ENCODE measurements at places on chromosomes 5 and 9.

DNA sequence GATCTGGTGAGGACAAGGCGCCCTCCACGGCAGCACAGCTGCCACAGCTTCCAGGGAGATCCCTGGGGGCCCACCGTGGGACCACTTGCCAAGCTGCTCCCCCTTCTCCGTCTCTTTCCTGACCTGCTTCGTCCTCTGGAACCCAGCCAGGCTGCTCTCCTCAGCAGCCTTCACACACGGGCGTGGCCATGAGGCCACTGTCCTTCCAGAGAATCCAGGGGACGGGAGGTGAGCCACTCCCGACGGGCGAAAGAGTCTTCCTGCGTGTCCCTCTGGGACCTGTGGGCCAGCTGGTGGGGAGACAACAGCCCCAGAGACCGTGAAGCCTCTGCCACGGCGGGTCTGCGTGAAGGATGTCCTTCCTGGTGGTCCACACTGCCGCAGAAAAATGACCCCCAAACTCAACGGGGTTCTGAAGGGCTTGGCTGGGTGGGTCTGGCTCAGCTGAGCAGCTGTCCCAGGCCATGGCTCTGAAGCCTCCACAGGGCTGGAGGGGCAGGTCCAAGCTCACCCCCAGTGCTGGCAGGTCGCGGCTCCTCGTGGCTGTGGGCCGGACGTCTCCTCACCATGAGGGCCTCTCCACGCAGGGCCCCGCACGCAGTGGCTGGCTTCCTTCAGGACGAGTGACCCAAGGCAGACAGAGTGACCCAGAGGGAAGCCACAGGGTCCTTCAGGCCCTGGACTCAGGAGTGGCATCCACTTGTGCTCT lies 47.4 kb upstream of the NKD2 start:
- no peak for DNase-seq

DNA sequence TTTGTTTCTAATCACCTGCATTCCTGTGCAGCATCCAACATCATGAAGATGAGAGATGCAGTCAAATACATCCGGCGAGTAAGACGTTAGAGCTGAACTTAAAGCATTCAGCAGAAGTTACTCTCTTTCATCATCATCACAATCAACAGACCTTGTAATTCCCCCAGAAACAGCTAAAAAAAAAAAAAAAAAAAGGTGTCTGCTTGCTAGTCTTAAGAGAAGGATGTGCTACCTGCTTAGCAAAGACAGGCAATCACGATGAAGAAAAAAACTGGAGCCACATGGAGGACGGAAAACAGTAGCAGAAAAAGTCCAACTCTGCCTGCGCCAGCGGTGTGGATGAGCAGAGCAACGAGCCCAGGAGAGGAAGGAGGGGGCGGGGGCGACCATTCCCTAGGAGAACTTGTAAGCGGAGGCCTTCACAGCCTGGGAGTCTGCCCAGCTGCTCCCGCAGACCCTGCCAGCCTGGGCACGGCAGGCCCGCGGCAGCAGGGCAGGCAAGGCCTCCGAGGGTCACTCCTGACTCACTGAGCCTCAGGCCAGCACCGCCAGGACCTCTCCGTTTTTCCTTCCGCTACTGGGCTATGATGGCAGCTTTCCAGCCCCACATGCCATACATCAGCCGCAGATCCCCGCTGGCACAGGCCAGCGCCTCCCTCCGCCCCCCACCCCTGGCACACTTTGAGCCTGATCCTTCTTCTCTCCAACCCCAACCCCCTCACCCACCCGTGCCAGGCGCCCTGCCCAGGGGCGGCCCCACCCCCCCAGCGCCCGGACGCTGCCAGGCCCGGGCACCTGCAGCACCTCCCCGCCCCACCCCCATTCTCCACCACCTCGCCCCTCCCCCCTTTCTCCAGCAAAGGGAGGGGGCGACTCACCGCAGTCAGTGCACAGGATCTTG lies 1.4 kb downstream of the NRG2 start:
- DNase-seq = peak; percentile 44

DNA sequence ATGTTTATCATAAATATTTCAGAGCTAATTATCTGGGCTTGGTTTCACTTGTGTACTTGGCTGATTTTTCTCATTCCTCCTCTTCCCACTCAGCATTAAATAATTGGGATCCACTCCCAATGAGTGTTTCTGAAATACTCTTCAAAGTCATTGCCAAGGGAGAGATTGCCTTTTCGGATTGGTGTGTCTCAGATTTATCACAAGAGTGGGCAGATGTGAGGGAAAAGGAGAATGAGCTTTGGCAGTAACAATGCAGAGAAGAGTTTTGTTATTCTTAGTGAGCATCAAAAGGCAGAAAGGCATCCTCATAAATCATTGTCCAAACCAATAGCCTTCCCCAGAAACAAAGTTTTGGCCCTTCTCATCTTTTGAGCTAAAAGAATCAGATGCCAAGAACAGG lies 79.2 kb downstream of the SEMA5A start:
- no peak for DNase-seq

- DNase-seq = peak; percentile 71
Measured at GRCh38 chr5:88675708-88676636, 207.0 kb downstream of the MEF2C start.

DNA sequence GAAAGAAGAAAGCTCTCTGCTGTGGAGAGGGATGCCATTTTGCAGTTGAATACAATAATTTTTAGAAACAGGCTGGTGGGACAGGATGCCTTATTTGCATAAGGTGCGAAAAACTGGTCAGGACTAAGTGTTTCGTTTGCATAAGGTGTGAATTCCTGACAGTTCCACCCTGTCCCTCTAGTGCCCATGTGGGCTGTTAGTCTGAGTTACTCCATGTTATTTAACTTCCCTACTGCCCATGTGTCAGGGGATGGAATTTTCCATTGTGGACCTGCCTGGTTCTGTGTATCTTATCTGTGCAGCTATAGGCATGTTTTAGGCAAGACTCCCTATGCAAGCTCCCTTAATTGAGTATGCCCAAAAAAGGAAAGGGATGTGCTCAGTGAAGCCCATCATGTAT lies 35.3 kb upstream of the NFIL3 start:
- no peak for DNase-seq

GRCh38 chr9:77898864-77899263 lies 132.7 kb downstream of the GNAQ start:
- DNase-seq = peak; percentile 6

- no peak for DNase-seq
Measured at GRCh38 chr5:61306531-61307131, 25.4 kb upstream of the ZSWIM6 start.

DNA sequence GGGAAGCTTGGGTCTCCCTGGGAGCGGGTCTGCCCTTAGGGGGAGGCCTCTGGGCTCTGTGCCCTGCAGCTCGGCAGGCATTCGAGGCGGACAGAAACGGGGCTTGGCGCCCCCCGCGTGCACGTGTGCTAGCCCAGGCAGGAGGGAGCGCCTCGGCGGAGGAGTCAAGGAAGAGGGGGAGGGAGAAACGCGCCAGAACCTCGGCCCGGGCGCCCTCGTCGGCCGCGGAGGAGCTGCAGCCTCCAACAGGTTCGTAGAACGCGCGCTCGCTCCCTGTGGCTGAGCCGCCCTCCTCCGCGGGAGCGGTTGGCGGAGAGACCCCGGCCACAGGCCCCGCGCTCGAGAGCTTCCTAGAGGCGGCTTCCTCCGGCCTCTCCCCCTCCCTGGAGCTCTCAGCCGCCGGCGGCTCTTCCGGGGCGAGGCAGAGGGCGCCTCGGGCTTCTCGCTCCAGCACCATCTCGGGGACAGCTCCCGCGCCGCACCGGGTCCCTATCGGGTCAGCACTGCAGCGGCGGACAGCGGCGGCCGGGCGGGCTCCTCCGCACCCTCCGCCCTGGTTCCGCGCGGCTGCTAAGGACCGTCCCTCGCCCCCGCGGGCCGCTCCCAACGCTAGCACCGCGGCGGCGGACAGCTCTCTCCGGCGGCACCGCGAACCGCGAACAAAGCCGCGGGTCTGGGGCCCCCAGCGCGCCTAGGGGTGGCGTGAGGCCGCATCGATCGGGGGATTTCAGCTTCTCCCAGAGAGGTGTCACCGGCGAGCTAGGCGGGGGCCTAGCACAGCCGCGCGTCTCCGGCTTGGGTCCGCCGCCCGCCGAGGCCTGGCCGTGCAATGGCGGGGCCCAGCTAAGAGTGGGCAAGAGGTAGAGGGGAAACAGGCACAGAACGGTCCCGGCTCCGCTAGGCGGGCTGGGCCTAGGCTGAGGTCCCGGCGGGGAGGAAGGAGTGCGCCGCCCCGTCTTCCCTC lies 74.6 kb upstream of the CPLX2 start:
- peak; percentile 67 for DNase-seq

GRCh38 chr5:68418201-68418600 lies 202.6 kb downstream of the PIK3R1 start:
- DNase-seq = no peak

GRCh38 chr9:96006961-96007360 lies 131.5 kb downstream of the ERCC6L2 start:
- DNase-seq = no peak

DNA sequence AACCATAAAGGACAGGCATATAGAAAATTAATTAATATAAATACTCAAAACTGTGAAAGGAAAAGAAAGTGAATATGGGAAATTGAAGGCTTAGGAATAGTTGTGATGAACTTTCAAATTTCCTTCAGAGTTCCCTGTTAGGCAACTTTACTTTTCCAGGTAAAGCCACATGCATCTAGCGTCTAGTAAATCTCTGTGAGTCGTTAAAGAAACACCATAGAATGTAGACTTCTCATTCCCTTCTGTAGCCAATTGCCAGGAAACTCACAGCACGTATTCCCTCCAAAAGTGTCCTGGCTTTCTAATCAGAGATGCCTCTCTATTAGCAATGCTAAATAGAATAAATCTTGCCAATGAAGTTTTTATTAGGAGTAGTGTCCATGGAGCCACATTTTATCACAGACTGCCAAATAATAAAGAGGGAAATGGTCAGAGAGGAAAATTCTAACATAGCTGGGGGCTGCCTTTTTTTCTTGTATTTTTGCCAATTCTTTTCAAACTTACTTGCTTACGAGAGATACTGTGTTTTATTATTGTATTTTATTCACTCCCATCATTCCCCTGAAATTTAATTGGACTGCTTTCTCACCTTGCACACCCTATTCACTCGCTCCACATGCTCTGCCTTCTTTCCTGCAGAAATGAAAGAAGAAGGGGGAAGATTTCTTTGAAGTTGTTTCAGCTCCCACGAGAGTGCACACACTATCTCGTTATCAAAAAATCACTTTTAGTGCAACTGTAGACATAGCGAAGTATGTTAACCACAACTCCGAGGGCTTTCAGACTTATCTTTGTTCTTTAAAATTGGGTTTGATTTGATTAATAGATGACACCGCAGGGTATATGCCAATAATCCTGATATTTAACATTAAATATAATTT lies 439.0 kb downstream of the CSNK1G3 start:
- no peak for DNase-seq

GRCh38 chr5:43154469-43154868 lies 33.8 kb downstream of the ZNF131 start:
- DNase-seq = no peak
